ENCODE measurements at places on chromosomes 13 and 19. TPM values are rescaled to one million over a fixed set of nuclear protein-coding genes. Genes with fewer than 3 reads are reported as not detected.

- DNase-seq = no peak
Measured at GRCh38 chr13:34779171-34779570, 162.9 kb upstream of the NBEA start.

AP1M2 gene
- total RNA-seq = not detected

DNA sequence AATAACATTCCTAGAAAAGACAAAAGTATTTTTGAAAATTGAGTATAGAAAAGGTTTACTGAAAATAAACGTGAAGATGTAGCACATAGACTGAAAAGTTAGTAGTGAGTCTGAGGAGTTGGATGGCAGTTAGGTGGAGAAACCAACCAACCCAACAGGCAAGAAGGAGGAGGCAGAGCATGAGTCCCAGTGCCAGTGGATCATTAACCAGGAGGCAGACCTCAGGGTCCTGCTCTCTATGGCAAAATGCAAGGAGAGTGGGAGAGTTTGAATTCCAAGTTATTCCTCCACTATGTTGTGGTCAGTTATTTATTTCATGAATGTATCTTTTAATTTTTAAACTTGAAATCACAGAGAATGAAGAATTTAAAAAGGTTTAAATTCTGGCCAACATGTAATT, 446.4 kb downstream of the GPC6 start:
- DNase-seq = no peak

- DNase-seq = no peak
Measured at GRCh38 chr13:50450279-50450678, 393.2 kb downstream of the DLEU7 start.

GRCh38 chr13:47656651-47657050, 344.4 kb downstream of the SUCLA2 start:
- no peak for DNase-seq

DNA sequence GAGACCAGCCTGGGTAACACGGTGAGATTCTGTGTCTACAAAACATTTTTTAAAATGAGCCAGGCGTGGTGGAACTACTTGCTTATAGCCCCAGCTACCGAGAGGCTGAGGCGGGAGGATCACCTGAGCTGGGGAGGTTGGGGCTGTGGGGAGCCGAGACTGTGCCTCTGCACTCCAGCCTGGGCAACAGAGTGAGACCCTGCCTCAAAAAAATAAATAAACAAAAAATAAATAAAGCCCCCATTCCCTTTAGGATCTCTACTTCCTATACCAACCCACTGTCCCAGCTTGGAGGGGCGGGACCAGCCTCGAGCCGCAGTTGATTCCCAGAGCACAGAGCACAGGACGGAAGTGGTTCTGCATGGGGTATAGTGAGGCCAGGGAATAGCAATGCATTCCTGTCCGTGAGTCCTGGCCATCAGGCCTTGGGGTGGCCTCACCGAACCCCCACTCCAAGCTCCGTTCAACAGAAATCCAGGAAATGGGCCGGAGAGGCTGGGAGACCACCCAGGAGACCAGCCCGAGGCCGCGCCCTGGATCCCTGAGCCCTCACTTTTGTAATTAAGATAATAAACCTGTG, 4.9 kb upstream of the PTBP1 start:
- no peak for DNase-seq

- DNase-seq = peak; percentile 54
Measured at GRCh38 chr19:343941-344624, 513 bp downstream of the MIER2 start.

RFPL4AL1 gene
- total RNA-seq = not detected

DCLK1 gene
- total RNA-seq = 55.5 TPM

GRCh38 chr19:47381653-47382279, 32.7 kb downstream of the DHX34 start:
- DNase-seq = no peak

DNA sequence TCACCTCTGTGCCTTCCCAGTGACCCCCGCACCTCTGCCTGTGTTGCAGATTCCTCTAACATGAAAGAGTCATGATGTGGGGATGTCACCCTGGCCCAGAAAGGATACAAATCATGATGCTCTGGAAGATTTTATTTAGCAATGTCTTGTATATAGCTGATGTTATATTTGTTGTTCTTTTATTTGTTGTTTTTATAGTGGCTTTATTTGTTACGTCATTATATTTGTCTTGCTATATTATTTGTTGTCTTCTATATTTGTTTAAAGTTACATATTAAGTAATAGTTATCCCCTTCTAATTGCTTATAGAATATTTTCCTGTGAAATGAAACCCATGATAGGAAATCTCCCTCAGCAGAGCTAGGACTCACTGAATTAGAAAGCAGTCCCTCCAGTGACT, 1149.2 kb downstream of the UQCRFS1 start:
- no peak for DNase-seq

NKPD1 gene
- not detected for total RNA-seq

DNA sequence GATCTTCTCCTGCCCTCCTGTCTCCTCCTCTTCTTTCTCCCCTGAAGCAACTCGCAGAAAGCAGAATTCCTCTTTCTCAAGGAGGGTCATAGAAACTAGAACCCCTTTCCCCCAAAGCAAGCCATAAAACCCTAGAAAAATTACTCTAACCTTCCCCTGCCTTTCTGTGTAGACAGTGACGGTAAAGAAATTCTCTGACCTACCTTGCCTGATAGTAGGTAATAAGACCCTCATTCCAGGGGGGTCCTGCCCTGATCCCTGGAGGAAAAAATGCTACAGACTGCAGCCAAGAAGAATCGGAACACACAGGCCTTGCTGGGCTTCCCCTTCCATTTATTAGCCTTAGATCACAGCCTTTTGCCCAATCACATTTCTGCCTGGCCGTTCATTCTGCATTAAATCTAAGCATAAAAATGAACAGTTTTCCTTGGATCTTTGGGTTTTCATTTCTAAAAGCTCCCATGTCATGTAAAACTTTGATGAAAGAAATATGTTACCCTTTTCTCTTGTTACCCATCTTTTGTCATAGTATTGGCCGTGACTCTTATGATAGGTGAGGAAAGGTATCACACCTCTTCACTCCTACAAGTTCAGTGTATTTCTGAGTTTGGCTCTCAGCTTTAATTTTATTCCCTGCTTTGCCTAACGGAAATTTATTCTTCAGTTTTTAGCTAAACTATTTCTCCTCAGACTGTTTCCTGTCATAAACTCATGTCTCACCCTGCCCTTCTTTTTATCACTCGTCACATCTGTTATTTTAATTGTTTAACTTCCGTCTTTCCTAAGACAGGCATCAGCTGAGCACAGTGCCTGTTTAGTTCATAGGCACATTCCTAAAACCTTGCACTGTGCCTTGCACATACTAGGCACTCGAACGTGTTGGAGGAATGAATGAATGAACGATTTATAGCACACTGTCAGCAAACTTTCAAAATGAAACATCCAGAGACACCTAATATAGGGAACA, 20.4 kb upstream of the CPB2 start:
- no peak for DNase-seq

DNA sequence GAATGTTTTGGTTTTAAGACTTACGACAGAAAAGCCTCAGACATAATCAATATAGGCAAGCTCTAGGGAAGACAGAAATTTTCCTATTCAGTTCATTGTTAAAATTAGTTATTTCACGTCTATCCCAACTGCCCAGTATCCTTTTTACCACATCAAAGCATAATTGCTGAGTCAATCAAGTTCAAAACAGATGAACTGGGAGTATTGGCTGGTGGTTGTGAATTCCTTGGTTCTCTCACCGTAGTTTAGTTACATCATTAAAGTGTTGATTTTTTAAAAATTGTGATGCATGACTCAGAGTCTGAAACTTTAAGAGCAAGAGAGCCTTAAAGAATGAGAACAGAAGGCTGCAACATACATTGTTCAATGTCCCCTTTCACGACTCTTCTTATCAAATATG, 143.3 kb upstream of the FREM2 start:
- no peak for DNase-seq

GRCh38 chr19:31804668-31805067, 455.4 kb upstream of the TSHZ3 start:
- DNase-seq = no peak

DNA sequence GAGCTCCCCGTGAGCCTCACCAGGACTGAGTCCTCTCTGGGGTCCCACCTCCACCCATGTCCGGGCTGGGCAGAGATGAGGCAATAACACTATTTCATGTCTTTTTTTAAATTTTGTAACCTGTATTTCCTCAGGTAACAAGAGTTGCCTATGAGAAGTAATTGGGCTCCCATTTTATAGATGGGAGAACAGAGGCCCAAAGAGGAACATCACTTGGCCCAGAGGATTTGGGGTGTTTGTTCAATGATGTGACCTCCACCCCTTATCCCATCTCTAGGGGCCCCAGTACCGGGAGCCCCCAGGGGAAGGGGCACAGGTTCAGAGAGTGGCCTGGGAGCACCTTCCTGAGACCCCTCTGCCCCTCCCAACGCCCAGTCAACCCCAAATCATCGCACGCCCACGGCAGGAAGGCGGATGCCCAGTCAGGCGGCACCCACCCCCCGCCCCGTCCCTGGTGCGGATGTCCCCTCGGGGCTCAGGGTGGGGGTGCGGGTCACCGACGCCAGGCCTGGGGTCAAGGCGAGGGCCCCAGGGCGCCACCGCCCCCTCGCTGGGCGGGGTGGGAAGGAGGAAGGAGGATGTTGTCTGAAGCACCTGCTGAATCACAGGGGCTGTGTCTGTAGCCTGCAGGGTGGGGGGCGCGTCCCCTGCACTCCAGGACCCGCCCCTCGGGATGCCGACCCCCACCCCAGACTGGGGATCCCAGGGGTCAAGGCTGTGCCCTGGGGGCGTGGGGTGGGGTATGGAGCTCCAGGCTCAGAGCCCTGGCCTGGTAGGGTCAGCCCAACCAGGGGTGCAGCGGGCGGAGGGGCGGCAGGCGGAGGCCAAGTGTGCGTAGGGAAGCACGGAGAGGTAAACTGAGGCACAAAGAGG, 9.0 kb upstream of the CIRBP start:
- no peak for DNase-seq

ZNF90 gene
- total RNA-seq = 5.1 TPM

GRCh38 chr19:54662730-54663129, at the start of gene LILRB4:
Gene LILRB4, plus strand, starts transcription at chr19:54662985. Its CDS starts 49 bp downstream, at chr19:54663034.
- DNase-seq = peak; percentile 62

DNA sequence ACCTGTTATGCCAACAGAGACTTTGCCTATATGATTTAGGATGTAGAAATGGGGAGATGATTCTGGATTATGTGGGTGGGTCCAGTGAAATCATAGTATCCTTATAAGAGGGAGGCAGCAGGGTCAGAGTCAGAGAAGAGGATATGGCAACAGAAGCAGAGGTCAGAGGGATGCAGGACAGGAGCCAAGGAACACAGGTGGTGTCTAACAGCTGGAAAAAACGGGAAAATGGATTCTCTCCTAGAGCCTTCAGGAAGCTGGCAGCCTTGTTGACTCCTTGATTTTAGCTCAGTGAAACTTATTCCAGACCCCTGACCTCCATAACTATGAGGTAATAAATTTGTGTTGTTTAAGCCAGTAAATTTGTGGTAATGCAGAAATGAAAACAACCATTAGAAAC, 28.8 kb upstream of the OXGR1 start:
- DNase-seq = no peak

ZNF253 gene
- 10.5 TPM for total RNA-seq

DNA sequence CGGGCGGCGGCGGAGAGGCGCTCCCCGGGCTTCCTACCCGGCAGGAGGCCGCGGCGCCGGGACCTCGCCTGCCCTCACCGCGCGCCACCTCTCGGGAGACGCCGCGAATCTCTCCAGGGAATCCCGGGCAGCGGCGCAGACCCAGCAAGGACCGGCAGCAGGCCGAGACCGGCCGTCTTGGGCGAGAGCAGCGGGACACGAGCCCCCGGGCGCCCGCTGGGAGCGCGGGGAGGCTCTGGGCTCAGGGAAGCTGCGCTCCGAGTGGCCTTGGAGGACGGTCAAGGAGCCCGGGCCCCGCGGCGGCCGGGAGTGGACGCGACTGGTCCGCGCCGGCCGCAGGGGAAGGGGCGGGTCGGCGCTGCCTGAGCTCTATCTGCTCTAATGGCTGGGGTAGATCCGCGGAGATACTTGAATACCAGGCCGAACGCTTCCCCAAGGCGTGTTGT, 14.7 kb downstream of the CDX2 start:
- no peak for DNase-seq

GRCh38 chr19:55467236-55468053, 2.9 kb upstream of the C19orf85 start:
- peak; percentile 86 for DNase-seq

GRCh38 chr19:2060884-2061494, 9.9 kb upstream of the MKNK2 start:
- DNase-seq = peak; percentile 86

GRCh38 chr13:86601351-86601750, 802.1 kb upstream of the SLITRK6 start:
- DNase-seq = no peak

GRCh38 chr19:30689474-30689873, 317.3 kb downstream of the ZNF536 start:
- no peak for DNase-seq

VSTM1 gene
- 0.76 TPM for total RNA-seq

DNA sequence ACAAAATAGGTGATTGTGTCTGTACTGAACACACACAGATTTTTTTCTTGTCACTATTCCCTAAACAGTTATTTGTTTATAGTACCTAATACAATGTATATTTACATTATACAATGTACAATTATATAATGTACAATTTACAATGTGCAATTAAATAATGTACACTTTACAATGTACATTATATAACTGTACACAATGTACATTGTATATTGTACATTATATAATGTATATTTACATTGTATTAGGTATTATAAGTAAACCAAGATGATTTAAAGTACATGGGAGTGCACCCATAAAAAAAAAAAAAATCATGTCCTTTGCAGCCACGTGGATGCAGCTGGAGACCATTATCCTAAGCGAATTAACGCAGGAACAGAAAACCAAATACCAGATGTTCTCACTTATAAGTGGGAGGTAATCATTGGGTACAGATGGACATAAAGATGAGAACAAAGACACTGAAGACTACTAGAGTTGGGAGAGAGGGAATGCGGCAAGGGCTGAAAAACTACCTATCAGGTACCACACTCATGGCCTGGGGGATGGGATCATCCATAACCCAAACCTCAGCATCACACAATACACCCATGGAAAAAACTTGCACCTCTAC, 68.1 kb downstream of the ABCC4 start:
- DNase-seq = no peak

ANO8 gene
- 14.8 TPM for total RNA-seq

MCOLN1 gene
- 35.3 TPM for total RNA-seq

- DNase-seq = peak; percentile 91
Measured at GRCh38 chr19:13850910-13851733, 25.8 kb upstream of the NANOS3 start.

CBY2 gene
- total RNA-seq = not detected

DNA sequence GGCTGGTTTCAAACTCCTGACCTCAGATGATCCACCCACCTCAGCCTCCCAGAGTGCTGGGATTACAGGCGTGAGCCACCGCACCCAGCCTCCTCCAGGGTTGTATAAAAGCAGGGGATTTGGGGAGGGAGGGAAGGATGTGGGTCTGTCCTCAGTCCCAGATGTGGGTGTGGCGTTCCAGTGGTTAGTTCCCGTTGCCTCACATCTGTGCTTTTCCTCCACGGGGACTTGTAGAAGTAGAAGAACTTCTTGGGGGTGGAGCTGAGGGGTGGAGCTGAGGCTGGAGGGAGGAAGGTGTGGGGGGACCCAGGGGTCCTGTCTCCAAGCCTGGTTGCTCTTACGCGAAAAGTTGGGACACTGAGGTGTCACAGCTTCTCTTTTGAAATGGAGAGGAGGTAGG, 514 bp upstream of the MCEMP1 start:
- DNase-seq = no peak

GRCh38 chr19:13363954-13364353, 142.3 kb downstream of the CACNA1A start:
- DNase-seq = no peak
